Activated CD4-positive, alpha-beta T cell treated with anti-CD3 and anti-CD28 coated beads, Interleukin-2, amount 10 ng/mL, durations not matched to agents 24 days and 14 days (primary cell): ENCODE measurements at places on chromosomes 13 and 19.

DNA sequence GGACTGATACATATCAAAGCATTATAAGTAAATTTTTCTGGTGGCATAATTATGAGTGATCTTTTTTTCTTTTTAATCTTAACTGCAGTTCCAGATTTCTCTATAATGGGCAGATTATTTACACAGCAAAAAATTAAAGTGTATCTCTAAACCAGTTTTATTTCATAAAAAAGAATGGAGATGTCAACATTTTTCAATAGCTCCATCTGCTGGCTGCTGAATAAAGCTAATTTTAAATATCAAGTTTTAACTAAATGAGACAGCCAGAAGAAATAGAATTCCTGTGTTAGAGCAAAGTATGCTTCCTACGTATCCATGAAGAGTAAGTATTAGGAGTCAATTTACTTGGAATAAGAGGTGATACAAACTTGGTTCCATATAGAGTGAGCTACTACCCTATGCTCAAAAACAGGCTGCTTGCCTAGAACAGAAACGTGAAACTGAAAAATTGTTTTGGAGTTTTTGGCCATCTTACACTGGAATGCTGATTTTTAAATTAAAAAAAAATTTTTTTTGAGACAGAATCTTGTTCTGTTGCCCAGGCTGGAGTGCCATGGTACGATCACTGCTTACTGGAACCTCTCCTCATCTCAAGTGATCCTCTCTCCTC, 5.0 kb upstream of the PDS5B start:
- DNase-seq, result no peak

GRCh38 chr13:46296921-46297320, 85.2 kb downstream of the LRRC63 start:
- DNase-seq, result no peak

GRCh38 chr13:51738226-51738905, 65.6 kb downstream of the DHRS12 start:
- DNase-seq, result no peak

DNA sequence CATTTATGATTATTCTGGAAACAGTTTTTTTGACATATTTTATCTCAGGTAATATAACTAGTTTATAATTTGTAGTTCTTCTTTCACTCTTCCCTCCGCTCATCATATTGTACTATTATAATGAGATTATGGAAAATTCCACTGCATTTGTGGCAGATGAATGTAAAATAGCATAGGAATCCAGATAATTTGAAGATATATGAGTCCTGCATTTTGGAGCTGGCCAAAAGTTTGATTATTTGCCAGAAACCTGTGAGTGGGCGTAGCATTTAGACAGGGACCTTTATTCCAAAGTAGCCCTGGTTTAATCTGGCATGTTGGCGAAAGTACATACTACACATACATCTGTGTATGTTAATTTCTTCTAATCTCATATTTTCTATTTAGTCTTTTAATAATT, 65.2 kb downstream of the FNDC3A start:
- no peak for DNase-seq

- peak; percentile 66 for DNase-seq
Measured at GRCh38 chr19:34226036-34226435, 28.3 kb upstream of the GARRE1 start.

- DNase-seq, result no peak
Measured at GRCh38 chr19:15178629-15179308, 22.0 kb downstream of the NOTCH3 start.

- DNase-seq, result no peak
Measured at GRCh38 chr13:60931858-60932546, 483.6 kb downstream of the PCDH20 start.

DNA sequence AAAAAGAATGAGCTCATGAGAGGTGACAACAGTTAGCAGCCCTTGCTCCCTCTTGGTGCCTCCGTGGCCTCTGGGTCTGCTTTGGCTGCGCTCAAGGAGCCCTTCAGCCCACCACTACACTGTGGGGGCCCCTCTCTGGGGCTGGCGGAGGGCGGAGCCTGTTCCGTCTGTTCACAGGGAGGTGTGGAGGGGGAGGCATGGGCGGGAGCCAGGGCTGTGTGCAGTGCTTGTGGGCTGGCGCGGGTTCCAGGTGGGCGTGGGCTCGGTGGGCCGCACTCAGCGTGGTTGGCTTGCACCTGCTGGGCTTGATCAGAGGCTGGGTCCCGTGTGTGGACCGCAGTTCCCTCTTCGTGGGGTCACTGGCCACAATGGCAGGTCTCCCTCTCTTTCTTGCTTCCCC, 953.4 kb upstream of the PRR20A start:
- DNase-seq, result no peak

DNA sequence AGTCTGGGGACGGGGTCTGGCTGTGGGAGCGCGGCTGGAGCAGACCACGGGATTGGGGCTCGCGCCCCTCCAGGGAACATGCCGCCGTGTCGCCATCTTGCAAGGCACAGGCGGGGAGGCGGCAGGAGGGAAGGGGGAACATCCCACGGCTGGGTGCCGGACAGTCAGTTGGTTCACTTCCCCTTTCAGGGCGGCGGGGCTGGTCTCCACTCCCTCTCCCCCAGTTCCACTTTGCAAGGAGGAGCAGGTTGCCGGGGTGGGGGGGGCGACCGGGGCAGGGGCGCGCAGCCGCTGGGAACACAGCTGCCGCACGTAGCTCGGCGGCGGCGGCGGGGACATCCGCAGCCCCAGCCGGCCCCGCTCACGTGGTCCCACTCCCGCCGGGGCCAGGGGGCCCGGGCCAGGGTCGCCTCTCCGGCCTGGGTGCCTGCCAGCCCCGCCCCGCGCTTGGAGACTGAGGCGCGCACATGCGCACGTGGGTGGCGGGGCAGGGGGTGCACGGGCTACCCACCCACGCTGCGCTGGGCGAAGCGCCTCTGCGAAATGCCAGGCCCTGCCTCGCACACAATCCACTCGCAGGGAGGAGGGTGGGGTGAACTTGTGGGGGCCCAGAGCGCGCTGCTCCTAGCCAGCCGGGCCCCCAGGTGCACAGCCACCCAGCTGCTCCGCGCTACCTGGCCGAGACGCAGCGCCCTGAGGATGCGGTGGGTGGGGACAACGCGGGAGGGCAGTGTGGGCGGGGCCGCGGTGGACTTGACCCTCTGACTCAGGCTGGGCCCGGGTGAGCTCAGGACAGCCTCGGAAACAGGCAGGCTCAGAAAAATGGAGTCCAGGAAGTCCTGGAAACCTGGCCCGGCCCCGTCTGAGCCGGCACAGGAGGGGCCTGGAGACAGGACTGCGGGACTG, 6.4 kb downstream of the KLF16 start:
- DNase-seq, result peak; percentile 81

DNA sequence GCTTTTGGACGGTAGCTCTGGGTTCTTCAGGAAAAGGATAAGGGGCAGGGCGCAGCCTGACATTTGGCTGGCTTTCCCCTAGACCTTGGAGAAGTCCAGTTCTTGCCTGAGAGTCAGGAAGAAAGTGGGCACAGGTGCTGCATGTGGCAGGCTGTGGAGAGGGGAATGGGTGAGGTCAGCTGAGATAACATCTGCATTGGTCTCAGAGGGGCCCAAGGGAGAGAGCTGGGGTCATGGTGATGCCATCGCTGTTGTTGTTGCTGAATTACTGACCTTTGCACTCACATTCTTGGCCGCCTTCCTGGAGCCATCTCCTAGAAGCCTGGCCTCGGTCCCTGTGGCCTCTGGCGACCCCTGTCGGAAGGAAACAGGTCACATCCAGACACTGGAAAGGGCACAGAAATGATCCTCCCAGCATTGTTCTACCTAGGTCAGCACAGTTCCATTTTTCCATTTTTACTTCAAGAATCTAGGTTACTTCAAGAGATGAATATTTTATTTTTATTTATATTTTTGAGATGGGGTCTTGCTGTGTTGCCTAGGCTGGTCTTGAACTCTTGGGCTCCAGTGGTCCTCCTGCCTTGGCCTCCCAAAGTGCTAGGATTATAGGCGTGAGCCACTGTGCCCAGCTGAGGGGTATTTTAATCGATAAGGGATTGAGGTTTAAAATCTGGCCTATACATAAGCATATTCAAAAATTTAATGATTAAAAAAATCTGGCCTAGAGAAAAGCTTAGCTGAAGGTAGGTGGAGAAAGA, 6.5 kb upstream of the LIPE start:
- peak; percentile 89 for DNase-seq

DNA sequence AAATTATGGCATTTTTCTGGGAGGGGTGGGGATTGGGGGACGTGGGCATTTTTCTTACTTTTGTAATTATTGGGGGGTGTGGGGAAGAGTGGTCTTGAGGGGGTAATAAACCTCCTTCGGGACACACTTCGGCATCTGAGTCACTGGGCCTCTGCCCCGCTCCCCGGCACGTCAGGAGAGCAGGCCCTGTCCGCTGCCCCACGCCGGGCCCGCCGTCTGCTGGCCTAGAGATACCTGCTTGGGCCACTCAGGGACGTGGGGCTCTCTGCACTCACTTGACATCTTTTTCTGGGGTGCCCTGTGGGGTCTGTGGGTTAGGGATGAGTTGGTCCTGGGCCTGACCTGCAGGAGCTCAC, 3.5 kb upstream of the FTL start:
- no peak for DNase-seq

GRCh38 chr13:75715601-75716523, 79.7 kb downstream of the LMO7 start:
- no peak for DNase-seq

- DNase-seq, result peak; percentile 91
Measured at GRCh38 chr13:49976314-49977258, 20.3 kb upstream of the TRIM13 start.

- no peak for DNase-seq
Measured at GRCh38 chr19:29532956-29533355, 7.2 kb downstream of the VSTM2B start.

DNA sequence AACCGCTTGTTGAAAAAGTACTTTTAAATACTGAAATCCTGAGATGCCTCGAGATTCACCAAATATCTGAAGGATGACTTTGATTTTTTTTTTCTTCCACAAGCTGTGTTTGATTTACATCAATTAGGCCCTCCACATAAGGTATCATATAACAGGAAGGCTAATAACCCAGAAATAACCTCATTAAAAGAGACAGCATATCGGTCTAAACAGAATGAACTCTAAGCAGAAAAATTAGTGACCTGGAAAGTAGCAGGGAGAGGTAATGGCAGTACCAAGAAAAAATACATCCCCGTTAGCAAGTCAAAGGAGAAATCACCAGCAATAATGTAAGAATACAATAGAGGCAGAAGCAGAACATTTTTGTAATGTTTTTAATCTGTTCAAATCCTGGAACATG, 452.4 kb upstream of the TSHZ3 start:
- no peak for DNase-seq
